HFFc6 (cell line): ENCODE measurements at places on chromosomes 2 and 18.

- peak; percentile 40 for DNase-seq
Observed at GRCh38 chr18:7987284-7987976, 420.3 kb downstream of the PTPRM start.

- no peak for DNase-seq
Observed at GRCh38 chr2:3483227-3483985, 35.9 kb downstream of the ADI1 start.

- DNase-seq: no peak
Observed at GRCh38 chr2:44804406-44805265, 136.9 kb upstream of the SIX3 start.

DNA sequence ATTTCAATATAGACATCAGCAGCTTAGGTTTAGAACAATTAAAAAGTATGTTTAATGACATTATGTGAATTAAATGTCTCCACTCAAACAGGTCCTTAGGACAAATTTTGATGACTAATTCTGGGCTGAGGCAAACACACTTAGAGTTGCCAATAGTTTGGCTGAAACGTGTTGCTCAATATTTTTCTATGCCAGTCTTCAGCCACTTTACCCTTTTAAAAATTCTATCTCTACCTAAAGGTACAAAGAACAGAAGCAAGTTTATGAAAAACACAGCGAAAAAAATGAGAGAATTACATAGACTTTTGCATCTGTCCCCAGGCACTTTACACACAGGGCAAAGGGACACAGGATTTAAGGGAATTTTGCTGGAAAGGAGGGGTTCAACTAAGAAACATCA is 4.5 kb downstream of the IDH1 start:
- DNase-seq: no peak

DNA sequence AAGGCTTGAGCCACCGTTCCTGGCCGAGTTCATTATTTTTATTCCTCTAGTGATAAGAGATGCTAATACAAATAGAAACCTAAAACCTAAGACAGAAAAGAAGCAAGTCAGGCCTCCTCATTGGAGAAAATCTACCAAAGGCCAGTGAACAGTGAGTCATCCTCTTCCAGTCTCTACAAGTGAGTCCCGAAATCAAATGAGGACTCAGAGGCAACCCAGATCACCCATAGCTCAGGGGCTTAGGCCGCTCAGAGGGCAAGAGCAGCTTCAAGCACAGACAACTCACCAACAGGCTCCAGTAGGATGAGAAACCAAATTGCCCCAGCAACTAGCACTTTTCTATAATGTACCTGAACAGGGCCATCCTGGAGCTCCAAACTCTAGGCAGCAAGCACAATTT is 42.7 kb upstream of the ACMSD start:
- DNase-seq: no peak

- no peak for DNase-seq
Observed at GRCh38 chr18:3538954-3539617, 89.1 kb downstream of the TGIF1 start.

DNA sequence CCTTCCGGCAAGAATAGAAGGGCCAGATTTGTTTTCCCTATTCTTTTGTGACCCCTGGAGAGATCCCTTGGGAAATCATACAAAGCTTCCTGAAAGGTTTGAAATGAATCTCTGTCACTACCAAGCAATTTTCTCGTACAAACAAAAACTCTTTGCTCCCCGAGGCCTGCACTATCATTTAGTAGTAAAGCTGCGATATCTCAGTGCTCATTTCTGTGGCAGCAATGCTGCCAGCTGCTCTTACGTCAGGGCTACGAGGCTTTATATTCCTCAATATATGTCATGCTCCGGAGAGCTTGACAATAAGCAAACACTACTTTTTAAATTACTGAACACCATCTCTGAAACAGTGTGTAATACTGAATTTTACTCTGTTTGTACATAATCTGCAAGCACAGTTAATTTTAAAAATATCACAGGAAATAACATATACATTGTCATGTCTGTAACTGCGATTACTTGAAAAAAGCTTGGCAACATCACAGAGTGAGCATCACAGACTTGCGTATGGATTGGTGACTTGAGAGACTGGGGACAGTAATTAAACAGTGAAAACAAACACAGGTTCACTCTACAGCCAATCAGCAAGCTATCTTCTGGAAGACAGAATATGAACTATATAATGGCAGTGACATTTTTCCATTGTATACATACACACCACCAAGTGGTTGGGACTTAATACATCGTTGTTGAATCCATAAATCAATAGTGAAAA is 403.3 kb upstream of the NETO1 start:
- DNase-seq: no peak

DNA sequence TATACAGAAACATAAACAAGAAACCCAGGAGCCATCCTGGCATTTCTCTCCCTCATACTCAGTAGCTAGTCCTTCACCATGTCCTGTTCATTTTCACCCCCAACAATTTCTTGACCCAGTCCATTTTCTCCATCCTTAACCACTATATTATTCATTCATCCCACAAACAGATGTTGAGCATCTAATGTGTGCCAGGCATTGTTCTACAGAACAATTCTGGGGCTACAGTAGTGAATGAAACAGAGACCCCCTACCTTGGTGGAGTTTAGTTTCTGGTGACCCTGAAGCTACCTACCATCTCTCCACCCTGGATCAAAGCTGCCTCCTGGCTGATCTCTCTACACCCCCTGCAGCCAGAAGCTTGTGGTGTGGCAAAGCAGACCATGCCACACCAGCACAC is 27.5 kb upstream of the BZW1 start:
- DNase-seq: no peak

GRCh38 chr18:47283476-47283875 is 32.0 kb upstream of the SKOR2 start:
- peak; percentile 45 for DNase-seq

GRCh38 chr2:176171351-176172006 is 14.4 kb downstream of the HOXD3 start:
- DNase-seq: no peak

GRCh38 chr2:187124529-187124928 is 275.6 kb upstream of the ZSWIM2 start:
- no peak for DNase-seq

DNA sequence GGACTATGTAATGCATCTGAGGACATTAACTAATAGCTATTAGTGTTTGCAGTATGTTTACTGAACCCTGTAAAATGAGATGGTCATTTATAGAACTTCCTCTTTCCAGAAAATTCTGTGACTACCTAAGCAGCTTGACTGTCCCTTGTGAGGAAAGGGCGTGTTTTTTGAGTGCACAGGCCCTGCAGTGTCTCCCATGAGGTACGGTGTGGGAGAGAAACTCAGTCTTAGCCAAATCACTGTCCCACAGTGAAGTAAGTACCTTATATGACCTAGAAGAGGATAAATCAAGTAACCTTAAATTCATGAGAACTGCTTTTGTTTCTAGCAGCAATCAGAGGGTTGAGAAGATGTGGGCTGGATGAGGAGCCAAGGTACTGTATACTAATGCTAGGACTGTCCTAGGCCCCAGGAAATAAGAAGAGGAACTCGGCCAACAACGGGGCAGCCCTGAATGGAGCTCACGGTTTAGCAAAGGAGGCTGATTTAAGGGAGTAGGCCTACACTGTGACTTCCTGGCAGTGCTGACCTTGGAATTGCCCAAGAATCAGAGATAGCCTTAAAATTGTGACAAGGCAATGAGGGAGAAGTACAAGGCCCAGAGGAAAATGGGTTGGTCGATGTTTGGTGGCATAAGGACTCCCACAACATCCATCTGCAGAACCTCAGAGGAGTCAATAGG is 103.5 kb upstream of the CTAGE1 start:
- DNase-seq: no peak
